Suppressor macrophage treated with lipopolysaccharide for 4 hours (primary cell): ENCODE measurements at places on chromosomes 1 and 21.

DNA sequence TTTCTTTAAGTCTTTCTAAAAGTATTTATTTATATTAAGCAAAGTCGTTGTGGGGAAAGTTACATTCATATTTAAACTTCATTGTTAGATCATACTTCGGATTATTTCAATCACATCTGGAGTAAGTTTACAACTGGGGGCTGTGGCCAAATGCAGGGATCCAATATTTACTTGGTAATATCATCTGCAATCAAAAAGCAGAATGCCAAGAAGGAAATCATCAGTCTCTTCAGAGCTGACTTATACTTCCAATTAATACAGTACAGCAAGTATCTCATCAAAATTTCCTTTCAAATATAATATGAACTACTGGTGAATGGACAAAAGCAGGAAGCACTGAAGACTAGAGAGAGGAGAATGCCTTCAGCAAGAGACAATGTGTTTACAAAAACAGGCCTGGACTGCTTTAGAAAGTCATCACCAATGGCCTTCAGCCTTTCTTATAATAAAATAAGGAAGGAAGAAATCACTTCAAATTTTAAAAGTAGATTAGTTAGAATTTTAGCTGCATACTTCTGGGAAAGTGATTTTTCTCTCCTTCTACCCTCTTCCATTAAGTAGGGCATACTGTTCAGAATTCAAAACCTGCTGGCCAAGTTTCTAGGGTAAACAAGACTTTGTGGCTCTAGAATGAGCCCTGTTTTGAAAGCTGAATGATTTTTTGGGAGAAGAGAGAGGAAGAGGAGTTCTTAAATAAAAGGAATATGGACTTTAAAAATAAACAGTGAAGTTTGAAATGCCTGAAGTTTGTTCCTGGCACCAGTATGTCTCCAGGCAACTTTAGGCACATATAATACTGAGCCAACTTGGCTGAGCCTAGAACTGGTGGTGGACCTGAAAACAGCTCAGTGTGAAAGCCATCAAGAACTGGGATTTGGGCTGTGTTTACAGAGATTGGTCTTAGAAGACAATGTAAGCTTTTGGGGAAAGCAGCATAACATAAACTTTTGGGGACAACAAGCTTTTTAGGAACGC, 22.2 kb upstream of the MYOC start:
- DNase-seq, result no peak

GRCh38 chr1:246790364-246790763, 66.2 kb downstream of the SCCPDH start:
- DNase-seq, result no peak

- no peak for DNase-seq
Measured at GRCh38 chr1:228513236-228513900, 26.2 kb downstream of the RNF187 start.

- DNase-seq, result no peak
Measured at GRCh38 chr1:157158967-157159366, 20.8 kb upstream of the ETV3 start.

GRCh38 chr1:20386323-20387081, 95.8 kb downstream of the VWA5B1 start:
- no peak for DNase-seq

DNA sequence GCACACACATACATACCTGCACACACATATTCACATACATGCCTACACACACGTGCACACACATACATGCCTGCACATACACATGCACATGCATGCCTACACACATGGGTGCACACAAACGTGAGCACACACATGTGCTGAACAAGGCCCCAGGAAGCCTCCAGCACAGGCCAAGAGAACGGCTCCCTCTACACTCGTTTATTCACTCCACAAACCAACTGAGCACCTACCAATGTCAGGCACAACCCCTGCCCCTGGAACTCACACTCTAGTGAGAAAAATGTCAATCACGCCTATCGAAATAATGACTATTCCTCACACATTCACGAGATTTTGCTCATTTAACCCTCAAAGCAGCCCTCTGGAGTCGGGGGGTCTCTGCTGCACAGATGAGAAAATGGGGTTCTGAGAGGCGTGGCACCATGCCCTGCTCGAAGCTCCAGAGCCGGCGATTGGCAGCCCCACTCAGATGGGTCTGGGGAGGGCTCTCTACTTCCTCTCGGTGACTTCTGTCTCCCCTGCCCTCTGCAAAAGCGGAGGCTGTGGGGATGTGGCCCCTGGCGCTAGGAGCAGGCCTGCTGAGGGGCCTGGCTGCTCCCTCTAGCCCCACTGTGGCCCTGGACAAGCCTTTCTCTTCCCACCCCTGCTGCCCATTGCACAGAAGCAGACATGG, 90.2 kb upstream of the RUNX3 start:
- no peak for DNase-seq

GRCh38 chr1:193413376-193413775, 227.0 kb upstream of the B3GALT2 start:
- no peak for DNase-seq
